ENCODE measurements at places on chromosomes 13 and 19. TPM values are rescaled to one million over a fixed set of nuclear protein-coding genes. Genes with fewer than 3 reads are reported as not detected.

DNA sequence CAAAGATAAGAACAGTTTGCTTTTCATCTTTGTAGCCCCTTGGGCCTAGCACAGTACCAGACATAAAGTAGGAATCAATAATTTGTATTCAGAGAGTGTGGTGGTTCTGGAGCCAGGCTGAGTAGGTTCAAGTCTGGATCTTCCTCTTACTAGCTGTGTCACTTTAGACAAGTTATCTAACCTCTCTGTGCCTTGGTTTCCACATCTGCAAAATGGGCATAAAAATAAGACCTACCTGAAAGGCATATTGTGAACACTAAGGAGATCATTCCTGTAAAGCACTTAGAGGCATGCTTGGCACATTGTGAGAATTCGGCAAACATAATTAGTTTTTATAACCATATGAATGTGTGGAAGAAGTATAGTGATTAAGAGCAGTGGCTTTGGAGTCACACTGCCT is 95.8 kb downstream of the MBNL2 start:
- no peak for DNase-seq
- H3K4me3 ChIP-seq, result no peak overlapping the region
- peaks cover 7% of the 10 kb centered on the region for H3K4me1 ChIP-seq
- no peak overlapping the region for H3K27ac ChIP-seq
- no peaks in the 10 kb centered on the region for H3K27me3 ChIP-seq
- peaks cover 9% of the 10 kb centered on the region for H3K36me3 ChIP-seq

DNA sequence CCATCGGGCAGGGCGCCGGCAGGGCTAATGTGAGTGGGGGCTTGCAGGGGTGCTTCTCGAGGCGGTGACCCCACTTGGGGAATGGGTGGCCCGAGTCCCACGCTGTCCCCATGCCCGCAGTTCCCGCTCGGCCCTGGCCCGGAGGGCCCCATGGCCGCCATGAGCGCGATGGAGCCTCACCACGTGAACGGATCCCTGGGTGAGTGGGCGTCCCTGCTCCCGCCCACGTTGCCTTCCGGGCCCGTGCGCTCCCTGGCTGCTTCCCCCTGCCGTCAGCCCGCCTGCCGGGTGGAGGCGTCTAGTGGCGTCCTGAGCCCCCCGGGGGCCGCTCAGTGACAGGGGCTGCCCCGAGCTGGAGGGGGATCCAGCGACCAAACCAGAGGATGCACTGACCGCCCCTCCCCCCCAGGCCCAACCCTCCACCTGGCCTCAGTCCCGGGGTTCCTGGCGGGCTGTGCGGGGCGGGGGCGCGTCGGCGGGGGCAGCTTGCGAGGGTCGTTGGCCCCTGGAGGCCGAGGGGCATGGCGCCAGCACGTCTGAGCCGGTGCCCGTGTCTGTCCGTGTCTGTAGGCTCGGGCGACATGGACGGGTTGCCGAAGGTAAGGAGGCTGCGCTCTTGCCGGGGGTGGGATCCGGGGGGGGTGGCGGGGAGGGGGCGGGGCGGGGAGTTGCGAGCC is 4.8 kb downstream of the ISYNA1 start:
- peaks cover 23% of the 10 kb centered on the region for H3K36me3 ChIP-seq
- no peak overlapping the region for H3K4me3 ChIP-seq
- no peaks in the 10 kb centered on the region for H3K27me3 ChIP-seq
- H3K27ac ChIP-seq, result no peak overlapping the region
- peaks cover 14% of the 10 kb centered on the region for H3K4me1 ChIP-seq

The EHD2 gene
- total RNA-seq, result 1.4 TPM

GRCh38 chr13:27120011-27120410 is 51.6 kb downstream of the USP12 start:
- peaks cover 44% of the 10 kb centered on the region for H3K36me3 ChIP-seq
- H3K27me3 ChIP-seq, result no peaks in the 10 kb centered on the region
- no peak overlapping the region for H3K4me3 ChIP-seq
- H3K4me1 ChIP-seq, result peaks cover 25% of the 10 kb centered on the region

The FGF21 gene
- not detected for total RNA-seq

DNA sequence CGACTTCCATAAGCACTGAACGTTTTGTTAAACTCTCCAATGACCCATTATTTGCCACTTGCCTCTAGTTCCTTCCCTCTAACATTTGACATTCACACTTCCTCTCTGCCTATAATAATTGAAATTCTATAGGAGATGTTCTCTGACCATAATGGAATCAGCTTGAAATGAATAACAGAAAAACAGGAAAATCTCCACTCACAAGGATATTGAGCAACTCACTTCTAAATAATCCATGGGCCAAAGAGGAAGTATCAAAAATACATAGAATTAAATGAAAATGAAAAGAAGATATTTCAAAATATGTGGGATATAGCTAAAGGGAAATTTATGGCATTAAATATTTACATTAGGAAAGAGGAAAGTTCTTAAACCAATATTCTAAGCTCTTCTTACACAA is 3.4 kb upstream of the FCGBP start:
- H3K4me1 ChIP-seq, result peaks cover 62% of the 10 kb centered on the region
- H3K4me3 ChIP-seq, result no peak overlapping the region
- H3K27ac ChIP-seq, result no peak overlapping the region
- peaks cover 19% of the 10 kb centered on the region for H3K36me3 ChIP-seq
- no peak for DNase-seq
